ENCODE measurements at places on chromosomes 1 and 21.

DNA sequence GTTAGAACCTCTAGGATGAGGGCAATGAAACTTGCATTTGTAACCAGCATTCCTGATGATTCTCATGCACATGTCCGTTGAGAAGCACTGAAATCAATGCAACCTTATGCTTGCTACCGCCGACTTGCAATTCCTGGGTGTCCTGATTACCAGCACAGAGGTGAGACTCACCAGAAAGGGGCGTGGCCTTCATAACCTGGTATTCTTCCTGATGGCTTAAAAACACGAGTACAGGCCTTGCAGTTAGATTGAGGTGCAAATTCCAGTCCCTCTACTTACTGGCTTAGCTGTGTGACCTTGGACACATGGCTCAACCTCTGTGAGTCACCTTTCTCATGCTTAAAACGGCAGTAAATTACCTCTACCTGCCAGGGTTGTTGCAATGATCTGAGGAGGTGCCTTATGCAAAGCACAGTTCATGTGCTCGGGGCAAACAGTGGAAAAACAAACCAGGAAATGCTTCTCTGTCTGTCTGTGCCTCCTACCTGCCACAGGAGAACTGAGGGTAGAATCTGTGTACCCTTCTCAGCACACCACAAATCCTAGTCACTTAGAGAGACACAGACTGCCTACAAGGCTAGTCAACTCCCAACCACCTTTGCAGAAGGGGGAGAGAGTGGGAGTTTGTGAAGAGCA, 39.1 kb upstream of the ECE1 start:
- no peak for DNase-seq

DNA sequence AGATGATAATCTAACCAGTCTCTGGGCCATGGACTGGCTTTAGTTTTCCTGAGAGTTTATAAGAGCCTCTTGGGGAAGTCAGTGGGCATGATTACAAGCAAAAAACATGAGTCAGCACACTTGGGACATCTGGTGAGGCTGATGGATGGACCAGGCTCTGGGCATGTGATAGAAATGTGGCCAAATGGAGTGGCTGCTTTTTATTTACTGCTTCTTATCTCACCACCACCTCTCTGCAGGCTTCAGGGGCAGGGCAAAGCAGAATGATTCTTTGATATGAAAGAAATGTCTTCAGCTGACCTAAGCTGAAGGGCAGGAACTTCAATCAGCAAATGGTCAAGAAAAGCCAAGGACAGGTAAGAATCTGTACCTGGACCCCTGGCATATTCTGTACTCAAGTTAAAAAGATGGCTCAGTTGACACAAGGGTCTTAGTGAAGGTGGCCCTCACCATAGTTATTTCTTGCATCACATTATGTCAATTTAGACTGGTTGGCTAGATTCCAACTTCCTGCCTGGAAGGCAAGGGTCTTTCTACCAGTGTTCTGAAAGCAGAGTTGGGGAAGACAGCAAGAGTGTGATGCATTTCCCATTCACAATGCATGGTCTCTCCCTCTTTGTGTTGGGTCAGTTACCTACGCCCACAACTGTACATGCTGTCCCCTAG, 162.8 kb downstream of the FASLG start:
- no peak for DNase-seq

DNA sequence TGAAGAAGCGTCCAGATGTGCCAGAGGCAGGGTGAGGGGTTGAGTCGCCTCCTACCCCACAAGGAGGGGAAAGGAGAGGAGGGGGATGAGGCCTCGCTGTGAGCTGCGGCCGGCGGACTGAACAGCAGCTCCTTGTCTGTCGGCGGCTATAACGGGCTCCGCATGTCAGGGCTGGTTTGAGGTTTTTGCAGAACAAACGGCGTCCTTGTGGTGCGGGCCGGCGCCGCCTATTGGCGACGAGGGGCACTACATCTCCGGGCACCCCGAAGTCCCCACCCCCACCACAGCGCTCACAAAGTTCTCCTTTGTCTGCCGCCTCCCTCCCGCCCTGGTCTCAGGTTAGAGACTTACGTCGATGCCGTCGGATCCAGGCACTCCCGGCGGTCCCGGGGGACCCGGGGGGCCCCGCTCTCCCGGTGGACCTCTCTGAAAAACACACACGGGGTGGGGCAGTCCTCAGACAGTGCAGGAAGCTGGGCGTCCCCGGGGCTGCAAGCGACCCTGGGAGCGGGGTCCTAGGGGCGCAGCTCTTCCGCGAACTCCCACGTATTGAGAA, 1.8 kb downstream of the COL9A2 start:
- peak; percentile 59 for DNase-seq

DNA sequence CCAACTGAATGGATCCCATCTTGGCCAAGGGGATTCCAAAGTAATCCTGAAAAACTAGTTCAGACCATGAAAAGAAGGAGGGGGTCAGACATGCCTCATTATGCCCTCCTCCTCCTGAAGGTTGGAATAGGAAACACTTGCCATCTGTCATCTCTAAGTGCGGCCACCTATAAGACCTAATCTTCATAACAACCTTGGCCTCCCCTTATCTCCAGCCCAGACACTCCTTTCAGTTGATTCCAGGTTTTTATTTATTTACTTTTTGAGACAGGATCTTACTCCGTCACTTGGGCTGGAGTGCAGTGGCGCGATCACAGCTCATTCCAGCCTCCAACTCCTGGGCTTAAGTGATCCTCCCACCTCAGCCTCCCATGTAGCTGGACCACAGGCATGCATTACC, 19.7 kb downstream of the SNAP47 start:
- DNase-seq, result no peak

DNA sequence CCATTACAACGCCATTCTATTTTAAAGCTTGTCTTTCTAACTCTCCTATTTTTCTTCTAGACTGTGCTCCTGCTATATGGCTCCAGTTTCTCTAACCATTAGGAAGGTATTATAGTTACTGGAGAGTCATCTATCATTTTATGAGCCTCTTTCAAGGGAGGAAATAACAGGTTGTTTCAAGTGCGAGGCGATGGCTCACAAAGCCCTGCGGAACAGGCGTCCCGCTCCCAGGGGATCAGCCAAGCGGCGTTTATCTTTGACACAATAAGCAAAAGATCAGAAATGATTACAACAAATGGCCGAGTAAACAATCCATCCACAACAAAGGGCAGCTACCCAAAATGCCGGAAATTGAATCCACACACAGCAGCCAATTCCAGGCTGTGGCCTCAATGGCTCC, 249.5 kb upstream of the POU3F1 start:
- DNase-seq, result no peak

- DNase-seq, result no peak
Measured at GRCh38 chr1:202818819-202819218, 8.1 kb downstream of the PCAT6 start.

- DNase-seq, result no peak
Measured at GRCh38 chr1:29798699-29799566, 562.6 kb downstream of the PTPRU start.

- no peak for DNase-seq
Measured at GRCh38 chr21:17901458-17902079, 82.4 kb upstream of the C21orf91 start.

GRCh38 chr1:26478159-26478558, 5.9 kb downstream of the HMGN2 start:
- DNase-seq, result no peak

- no peak for DNase-seq
Measured at GRCh38 chr21:38295997-38296764, 39.4 kb downstream of the KCNJ15 start.

Data from stimulated activated CD8-positive, alpha-beta memory T cell treated with anti-CD3 and anti-CD28 coated beads, Interleukin-7, amount 100 ng/mL, for 1 hour (primary cell).